ENCODE measurements at places on chromosomes 3 and 15. TPM values are rescaled to one million over a fixed set of nuclear protein-coding genes. Genes with fewer than 3 reads are reported as not detected.
A peak's percentile ranks its signal among the peaks of the same experiment; 100 is the strongest.

GRCh38 chr3:65888196-65888595 is 150.5 kb downstream of the MAGI1 start:
- no peak overlapping the region for H3K4me3 ChIP-seq
- DNase-seq, result no peak
- H3K27ac ChIP-seq, result peak overlapping the region; percentile 61
- peaks cover 15% of the 10 kb centered on the region for H3K4me1 ChIP-seq

DNA sequence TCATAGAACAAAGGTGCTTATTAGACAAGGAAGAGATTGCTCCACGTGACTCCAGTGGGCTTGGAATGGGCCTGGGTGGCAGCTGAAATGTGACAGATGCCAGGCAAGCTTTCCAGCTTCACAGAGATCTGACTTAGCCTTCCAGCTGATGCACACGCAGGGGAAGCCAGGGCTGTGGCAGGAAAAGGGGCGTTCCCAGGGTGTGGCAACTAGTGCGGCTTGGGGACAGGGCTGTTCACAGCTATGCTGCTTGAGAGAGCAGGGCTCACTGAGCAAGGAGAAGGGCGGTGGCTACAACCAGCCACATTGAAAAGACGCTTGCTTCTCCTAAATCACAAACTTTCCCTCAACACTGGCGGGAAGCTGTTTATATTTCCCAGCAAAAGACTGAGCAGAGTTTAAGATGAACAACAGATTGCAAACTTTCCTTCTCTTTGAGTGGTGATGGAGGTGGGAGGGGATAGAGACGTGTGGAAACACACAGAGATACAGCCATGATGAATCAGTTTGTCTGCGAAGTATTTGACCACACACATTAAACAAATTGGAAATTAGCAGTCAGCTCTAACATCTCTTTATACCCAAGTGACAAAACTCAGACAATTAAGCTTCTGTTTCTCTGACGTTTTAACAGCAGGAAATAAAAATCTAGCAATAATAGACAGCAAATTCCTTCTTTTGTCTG is 127.5 kb downstream of the BDH1 start:
- H3K27ac ChIP-seq, result peak overlapping the region; percentile 4
- H3K27me3 ChIP-seq, result peaks cover 3% of the 10 kb centered on the region
- DNase-seq, result peak; percentile 79
- no peak overlapping the region for H3K4me3 ChIP-seq
- H3K4me1 ChIP-seq, result no peaks in the 10 kb centered on the region

DNA sequence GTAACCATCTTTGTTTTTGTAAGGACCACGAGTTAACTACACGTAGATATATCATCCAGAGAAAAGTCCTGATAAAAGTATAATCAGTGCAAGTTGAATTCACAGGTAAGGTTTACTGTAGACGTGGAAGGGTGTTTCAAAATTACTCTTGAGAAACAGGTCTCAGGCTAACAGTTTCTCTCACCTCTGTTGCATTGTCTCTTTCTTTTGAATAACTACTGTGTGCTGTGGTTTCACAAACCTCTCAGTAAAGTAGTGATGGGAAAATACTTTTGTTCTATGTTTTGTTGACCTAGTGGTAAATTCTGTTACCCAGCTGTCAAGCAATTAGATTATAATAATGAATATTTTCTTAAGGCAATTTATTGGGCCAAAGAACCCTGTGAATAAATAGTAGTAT is 75.2 kb downstream of the RBMS3 start:
- H3K4me3 ChIP-seq, result no peak overlapping the region
- no peak overlapping the region for H3K27ac ChIP-seq
- no peaks in the 10 kb centered on the region for H3K27me3 ChIP-seq
- no peaks in the 10 kb centered on the region for H3K4me1 ChIP-seq

DNA sequence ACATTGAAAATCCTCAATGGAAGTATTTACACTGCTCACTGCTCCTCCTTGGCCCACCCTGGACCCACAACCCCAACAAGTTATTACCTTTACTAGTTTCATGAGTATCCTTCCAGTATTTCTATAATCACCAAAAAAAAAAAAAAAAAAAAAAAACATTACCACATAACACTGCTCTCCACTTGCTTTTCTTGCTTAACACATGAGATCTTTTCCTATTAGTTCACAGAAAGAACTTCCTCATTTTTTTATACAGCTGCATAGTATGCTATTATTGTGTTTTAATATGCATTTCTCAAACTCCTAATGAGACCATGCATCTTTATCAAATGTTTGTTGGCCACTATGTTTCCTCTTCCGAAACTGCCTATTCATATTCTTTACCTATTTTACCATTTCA is 14.6 kb downstream of the GABPB1 start:
- no peak for DNase-seq
- H3K4me3 ChIP-seq, result no peak overlapping the region

DNA sequence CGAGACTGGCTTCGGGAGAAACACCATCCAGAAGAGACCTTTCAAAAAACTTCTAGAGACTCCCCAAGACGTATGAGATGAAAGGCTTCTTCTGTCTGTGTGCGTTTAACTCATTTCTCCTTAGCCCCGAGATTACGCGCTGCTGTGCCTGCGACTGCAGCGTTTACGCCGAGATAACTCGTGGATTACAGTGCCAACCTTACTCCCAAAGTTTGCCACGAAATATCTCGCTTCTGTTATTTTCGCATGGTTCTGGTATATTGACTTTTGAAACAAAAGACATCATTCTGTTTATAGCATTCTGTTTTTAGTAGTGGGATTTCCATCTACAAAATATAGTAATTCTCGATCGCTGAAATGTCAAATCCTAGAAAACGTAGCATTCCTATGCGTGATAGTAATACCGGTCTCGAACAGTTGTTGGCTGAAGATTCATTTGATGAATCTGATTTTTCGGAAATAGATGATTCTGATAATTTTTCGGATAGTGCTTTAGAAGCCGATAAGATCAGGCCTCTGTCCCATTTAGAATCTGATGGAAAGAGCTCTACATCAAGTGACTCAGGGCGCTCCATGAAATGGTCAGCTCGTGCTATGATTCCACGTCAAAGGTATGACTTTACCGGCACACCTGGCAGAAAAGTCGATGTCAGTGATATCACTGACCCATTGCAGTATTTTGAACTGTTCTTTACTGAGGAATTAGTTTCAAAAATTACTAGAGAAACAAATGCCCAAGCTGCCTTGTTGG is 467 bp downstream of the PGBD4 start:
- DNase-seq, result no peak
- peaks cover 6% of the 10 kb centered on the region for H3K4me1 ChIP-seq
- H3K4me3 ChIP-seq, result peak overlapping the region; percentile 35

DNA sequence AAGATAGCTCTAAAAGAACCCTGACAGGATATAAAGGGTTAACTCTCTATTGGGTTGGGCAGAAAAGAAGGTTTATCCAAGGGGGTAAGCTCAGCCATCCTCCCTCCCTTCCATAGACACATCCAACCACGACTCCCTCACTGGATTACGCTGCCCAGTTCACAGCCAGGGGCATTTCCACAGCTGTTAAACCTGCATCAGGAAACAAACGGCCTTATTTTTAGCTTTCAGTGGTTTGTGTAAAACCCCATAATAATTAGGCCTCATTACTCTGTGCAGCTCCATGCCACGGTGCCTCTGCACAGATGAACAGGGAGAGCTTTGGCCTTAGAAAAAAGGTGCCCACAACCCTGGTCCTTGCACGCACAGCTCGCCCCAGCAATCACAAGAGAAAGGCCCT is 110.6 kb downstream of the GABRB3 start:
- no peaks in the 10 kb centered on the region for H3K4me1 ChIP-seq
- H3K27ac ChIP-seq, result no peak overlapping the region
- no peaks in the 10 kb centered on the region for H3K27me3 ChIP-seq
- no peak for DNase-seq
- H3K36me3 ChIP-seq, result no peaks in the 10 kb centered on the region

DNA sequence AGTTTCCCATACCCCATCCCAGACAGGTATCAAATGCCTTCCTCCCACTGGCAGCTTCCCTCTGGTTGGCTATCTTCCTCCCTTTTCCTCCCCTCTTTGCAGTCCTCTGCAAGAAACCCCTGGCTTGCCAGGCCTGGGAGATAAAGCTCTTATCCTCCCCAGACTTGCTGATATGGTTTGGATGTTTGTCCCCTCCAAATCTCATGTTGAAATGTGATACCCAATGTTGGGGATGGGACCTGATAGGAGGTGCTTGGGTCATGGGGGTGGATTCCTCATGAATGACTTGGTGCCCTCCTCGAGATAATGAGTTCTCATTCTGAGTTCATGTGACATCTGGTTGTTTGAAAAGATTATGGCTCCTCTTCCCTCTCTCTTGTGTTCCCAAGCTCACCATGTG is 32.2 kb upstream of the SNRK start:
- H3K4me3 ChIP-seq, result no peak overlapping the region
- no peak overlapping the region for H3K27ac ChIP-seq
- no peaks in the 10 kb centered on the region for H3K27me3 ChIP-seq
- no peaks in the 10 kb centered on the region for H3K36me3 ChIP-seq
- no peaks in the 10 kb centered on the region for H3K4me1 ChIP-seq
- no peak for DNase-seq

Gene PLA2G4D
- not detected for total RNA-seq

Gene ANKUB1
- not detected for total RNA-seq

Gene ADGRG7
- total RNA-seq, result 10.8 TPM

Gene PTPRG
- total RNA-seq, result 46.4 TPM

Gene C3orf80
- 2.5 TPM for total RNA-seq

Gene ZCWPW2
- 0.41 TPM for total RNA-seq

Gene MEX3B
- total RNA-seq, result not detected

Gene GP9
- total RNA-seq, result not detected
